Prostate gland (tissue), 2 donors: ENCODE measurements at places on chromosomes 6 and 20.

GRCh38 chr6:79650950-79651349 lies 19.8 kb downstream of the SH3BGRL2 start:
- no peak for DNase-seq

DNA sequence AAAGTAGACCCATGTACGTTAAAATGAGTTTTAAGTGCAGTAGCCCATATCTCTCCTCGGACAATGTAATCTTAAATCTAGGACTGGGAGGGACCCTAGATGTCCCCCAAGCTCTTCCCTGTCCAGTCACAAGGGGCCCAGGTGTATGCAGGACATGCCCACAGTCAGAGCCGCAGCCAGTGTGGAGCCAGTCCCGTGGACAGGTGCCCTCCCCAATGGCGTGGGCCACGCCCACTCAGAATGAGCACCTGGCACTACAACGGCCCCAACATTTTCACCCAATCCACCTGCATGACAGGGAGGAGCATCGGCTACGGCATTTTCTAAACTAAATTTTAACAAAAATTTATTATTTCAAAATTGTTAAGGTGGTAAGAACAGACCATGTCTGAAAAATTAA lies 53.2 kb downstream of the WDR27 start:
- no peak for DNase-seq

GRCh38 chr20:45963059-45964005 lies 8.7 kb downstream of the ZNF335 start:
- no peak for DNase-seq

DNA sequence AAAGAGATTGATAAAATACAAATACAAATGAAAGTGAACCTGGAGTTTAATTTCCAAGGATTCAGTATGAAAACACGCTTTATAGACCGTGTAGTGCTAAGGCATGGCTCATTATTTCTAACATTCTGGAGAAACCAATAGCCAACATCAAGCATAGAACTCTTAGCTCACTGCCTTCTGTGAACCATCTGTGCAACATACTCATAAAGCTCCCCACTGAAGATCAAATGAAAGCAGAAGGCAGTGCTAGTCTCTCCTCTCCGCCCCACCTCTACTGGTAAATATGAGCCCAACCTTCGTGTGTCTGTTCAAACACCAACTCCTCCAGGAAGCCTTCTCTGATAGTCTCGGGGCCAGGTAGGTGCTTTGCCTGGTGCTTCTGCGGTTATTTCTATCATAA lies 153.6 kb downstream of the IPCEF1 start:
- DNase-seq = no peak
